Endothelial cell of umbilical vein (primary cell): ENCODE measurements at places on chromosomes 3 and 15. TPM values are rescaled to one million over a fixed set of nuclear protein-coding genes. Genes with fewer than 3 reads are reported as not detected.

- H3K4me3 ChIP-seq: no peak overlapping the region
- no peaks in the 10 kb centered on the region for H3K27me3 ChIP-seq
- no peak overlapping the region for H3K27ac ChIP-seq
- no peaks in the 10 kb centered on the region for H3K36me3 ChIP-seq
Observed at GRCh38 chr3:52026041-52026440, 30.3 kb downstream of the DUSP7 start.

GRCh38 chr3:185656321-185656840, 70.3 kb downstream of the SENP2 start:
- H3K36me3 ChIP-seq: peaks cover 40% of the 10 kb centered on the region
- DNase-seq: peak; percentile 95
- no peak overlapping the region for H3K4me3 ChIP-seq
- peaks cover 55% of the 10 kb centered on the region for H3K4me1 ChIP-seq

GRCh38 chr3:181791056-181791955, 79.6 kb downstream of the SOX2 start:
- no peaks in the 10 kb centered on the region for H3K36me3 ChIP-seq
- no peak overlapping the region for H3K27ac ChIP-seq
- DNase-seq: no peak

DNA sequence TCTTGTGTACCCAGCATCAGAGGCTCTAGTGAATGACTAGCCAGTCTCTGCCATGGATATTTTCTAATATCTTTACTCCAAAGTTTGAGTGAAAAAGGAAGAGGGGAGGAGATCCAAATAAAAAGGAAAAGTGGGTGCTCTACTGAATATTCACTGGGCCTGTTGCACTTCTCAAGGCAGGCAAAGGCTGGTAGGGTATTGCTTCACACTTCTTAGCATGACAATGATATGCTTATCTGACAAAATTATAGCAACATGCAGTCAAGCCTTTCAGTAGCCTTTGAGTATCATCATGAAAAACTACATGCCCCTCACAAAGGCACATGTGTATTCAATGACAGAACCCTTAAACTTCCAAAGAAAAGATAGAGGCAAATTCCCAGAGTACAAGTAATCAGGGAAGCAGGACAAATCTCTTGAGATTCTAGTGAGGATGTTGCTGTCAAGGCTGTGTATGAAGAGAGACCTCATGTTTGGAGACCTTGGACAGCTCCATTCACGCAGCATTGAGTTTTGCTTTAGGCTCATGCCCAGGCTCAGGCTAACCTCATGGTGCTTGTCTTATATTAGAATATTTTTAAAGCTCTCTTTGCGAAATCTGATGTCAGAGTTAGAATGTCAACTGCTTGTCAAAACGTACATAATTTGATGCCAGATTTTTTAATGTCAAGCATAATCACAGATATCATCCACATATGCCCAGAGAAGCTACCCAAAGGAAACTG, 506.9 kb downstream of the OCA2 start:
- H3K4me3 ChIP-seq: no peak overlapping the region
- no peaks in the 10 kb centered on the region for H3K27me3 ChIP-seq
- H3K4me1 ChIP-seq: no peaks in the 10 kb centered on the region
- no peaks in the 10 kb centered on the region for H3K36me3 ChIP-seq
- no peak overlapping the region for H3K27ac ChIP-seq
- DNase-seq: no peak

- H3K27ac ChIP-seq: no peak overlapping the region
- H3K4me3 ChIP-seq: no peak overlapping the region
- no peaks in the 10 kb centered on the region for H3K4me1 ChIP-seq
- H3K27me3 ChIP-seq: no peaks in the 10 kb centered on the region
Observed at GRCh38 chr15:62437753-62438152, 272.7 kb upstream of the C2CD4B start.

DNA sequence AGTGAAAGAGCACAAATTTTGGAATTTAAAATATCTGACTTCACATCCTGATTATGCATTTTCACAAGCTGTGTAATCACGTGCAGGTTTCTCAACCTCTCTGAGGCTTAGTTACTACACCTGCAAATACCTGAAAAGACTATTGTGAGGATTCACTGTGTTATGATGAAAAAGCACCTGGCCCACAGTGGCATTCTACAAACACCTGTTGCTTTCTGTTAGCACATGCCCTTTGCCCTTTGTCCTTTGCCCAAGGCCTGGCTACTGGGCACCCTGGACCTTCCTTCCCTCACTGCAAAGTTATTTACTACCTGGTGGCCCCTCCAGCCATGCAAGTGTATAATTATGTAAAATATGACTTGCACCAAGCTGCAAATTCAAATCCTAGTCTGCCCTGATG, 227.5 kb downstream of the CADPS start:
- no peak overlapping the region for H3K4me3 ChIP-seq
- no peaks in the 10 kb centered on the region for H3K36me3 ChIP-seq
- H3K27me3 ChIP-seq: no peaks in the 10 kb centered on the region

DNA sequence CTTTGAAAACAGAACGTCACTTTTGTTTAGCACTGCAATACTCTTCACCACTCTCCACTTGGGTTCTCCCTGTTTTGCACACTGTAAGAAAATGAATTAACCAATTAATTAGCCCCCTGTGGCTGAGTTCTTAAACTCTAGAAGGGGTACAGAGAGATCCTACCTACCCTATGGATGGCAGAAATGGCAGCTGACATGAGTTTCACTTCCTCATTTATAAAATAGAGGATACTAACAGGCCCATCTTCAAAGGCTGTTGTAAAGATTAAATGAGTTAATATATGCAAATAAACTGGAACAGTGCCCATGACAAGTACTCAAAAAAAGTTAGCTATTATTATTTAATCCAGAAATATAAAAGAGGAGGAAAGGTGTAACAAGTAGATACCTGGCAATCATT, 36.9 kb downstream of the SUCLG2 start:
- no peak overlapping the region for H3K4me3 ChIP-seq
- DNase-seq: no peak
- peaks cover 7% of the 10 kb centered on the region for H3K4me1 ChIP-seq
- H3K27ac ChIP-seq: no peak overlapping the region
- H3K27me3 ChIP-seq: no peaks in the 10 kb centered on the region
- H3K36me3 ChIP-seq: no peaks in the 10 kb centered on the region

- H3K4me1 ChIP-seq: no peaks in the 10 kb centered on the region
- H3K36me3 ChIP-seq: no peaks in the 10 kb centered on the region
- H3K27ac ChIP-seq: no peak overlapping the region
Observed at GRCh38 chr3:136586580-136586979, 165.6 kb downstream of the STAG1 start.

DNA sequence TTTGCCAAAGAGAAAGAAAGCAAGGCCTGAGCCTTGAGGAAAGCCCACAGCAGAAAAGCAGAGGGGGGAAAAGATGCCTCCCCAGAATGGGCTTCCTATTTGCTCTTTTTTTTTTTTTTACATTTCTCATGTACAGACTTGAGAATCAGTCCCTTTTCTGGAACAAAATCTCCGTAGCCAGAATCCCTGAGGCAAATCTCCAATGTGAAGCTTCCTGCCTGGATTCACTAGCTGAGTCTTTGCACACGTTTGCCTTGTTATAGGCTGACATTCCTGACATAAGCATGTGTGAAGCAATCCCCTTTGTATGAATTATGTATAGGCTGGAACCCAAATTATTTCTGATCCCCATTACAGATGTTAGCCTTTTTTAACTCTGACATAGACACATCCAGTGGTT, 52.2 kb upstream of the ACTL6A start:
- H3K36me3 ChIP-seq: no peaks in the 10 kb centered on the region
- no peak overlapping the region for H3K4me3 ChIP-seq
- H3K27me3 ChIP-seq: no peaks in the 10 kb centered on the region
- no peaks in the 10 kb centered on the region for H3K4me1 ChIP-seq
- H3K27ac ChIP-seq: no peak overlapping the region

DNA sequence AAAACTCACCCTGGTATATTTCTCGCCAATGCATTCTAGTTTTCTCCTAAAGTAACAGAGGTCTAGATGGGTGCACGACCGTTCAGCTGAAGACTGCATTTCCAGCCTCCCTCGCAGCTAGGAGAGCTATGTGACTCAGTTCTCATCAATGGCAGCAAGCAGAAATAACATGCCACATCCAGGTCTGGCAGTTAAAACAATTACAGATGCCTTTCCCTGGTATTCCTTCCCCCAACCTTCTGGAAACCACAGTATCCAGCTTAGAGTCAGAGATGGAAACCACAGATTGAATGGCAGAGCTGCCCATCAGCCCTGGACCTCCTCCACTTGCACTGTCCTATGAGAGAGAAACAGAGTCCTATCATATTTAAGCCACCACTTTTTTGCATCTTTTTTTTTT, 4.8 kb downstream of the HAPLN3 start:
- H3K4me1 ChIP-seq: peaks cover 12% of the 10 kb centered on the region
- no peak overlapping the region for H3K4me3 ChIP-seq
- no peak overlapping the region for H3K27ac ChIP-seq
- H3K36me3 ChIP-seq: no peaks in the 10 kb centered on the region
- no peaks in the 10 kb centered on the region for H3K27me3 ChIP-seq

DNA sequence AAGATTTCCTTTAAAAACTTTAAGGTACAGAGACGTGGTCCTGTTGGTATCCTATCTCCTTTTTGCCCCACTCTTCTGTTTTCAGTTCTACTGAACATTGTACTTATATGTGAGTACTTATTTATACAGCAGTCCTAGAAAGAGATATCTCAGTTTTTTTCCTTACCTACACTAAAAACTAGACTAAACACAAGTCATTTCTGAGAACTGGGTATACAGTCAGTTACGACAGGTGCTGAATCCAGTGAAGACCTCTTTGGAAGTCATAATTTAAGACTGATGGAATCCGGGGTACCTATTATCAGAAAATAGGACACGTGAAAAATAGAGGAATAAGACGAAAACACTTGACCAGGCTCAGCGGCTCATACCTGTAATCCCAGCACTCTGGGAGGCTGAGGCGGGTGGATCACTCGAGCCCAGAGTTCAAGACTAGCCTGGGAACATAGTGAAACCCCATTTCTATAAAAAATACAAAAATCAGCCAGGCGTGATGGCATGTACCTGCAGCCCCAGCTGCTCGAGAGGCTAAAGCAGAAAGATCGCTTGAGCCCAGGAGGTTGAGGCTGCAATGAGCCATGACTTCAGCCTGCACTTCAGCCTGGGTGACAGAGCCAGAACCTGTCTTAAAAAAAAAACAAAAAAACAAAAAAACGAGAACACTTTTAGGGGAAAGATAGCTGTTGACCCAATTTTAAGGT, 76.3 kb downstream of the KLHL25 start:
- H3K27ac ChIP-seq: no peak overlapping the region
- H3K4me3 ChIP-seq: no peak overlapping the region
- H3K4me1 ChIP-seq: no peaks in the 10 kb centered on the region
- H3K36me3 ChIP-seq: peaks cover 26% of the 10 kb centered on the region
- no peak for DNase-seq

- H3K36me3 ChIP-seq: no peaks in the 10 kb centered on the region
- no peak overlapping the region for H3K4me3 ChIP-seq
- DNase-seq: no peak
Observed at GRCh38 chr3:139774560-139775302, 97.0 kb upstream of the NMNAT3 start.

DNA sequence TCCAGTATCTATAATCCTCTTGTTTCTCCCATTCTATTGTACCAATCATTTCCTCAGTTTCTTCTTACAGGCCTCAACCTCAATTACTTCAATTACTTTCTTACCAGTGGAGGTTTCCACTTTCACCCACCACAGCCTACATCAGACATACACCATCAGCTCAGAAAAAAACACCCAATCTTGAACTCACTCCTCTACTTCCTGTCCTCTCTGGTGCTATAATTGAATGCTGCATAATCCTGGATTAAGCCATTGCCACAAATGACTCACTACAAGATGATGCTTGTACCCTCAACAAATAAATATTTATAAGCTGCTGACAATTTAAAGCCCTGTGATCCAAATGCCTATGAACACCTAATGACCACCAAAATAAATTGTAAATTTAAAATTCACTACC, 18.5 kb downstream of the RYK start:
- no peak overlapping the region for H3K4me3 ChIP-seq
- no peak overlapping the region for H3K27ac ChIP-seq
- no peaks in the 10 kb centered on the region for H3K27me3 ChIP-seq
- H3K4me1 ChIP-seq: peaks cover 3% of the 10 kb centered on the region

GRCh38 chr3:132356568-132356967, 39.4 kb downstream of the ACP3 start:
- peaks cover 5% of the 10 kb centered on the region for H3K27me3 ChIP-seq
- no peaks in the 10 kb centered on the region for H3K36me3 ChIP-seq
- no peak overlapping the region for H3K4me3 ChIP-seq
- H3K4me1 ChIP-seq: no peaks in the 10 kb centered on the region
- no peak for DNase-seq
- no peak overlapping the region for H3K27ac ChIP-seq

GRCh38 chr3:126858887-126859286, 124.0 kb upstream of the PLXNA1 start:
- peak; percentile 22 for DNase-seq
- no peaks in the 10 kb centered on the region for H3K27me3 ChIP-seq
- H3K4me3 ChIP-seq: no peak overlapping the region
- H3K27ac ChIP-seq: no peak overlapping the region
- no peaks in the 10 kb centered on the region for H3K4me1 ChIP-seq
- H3K36me3 ChIP-seq: no peaks in the 10 kb centered on the region

DNA sequence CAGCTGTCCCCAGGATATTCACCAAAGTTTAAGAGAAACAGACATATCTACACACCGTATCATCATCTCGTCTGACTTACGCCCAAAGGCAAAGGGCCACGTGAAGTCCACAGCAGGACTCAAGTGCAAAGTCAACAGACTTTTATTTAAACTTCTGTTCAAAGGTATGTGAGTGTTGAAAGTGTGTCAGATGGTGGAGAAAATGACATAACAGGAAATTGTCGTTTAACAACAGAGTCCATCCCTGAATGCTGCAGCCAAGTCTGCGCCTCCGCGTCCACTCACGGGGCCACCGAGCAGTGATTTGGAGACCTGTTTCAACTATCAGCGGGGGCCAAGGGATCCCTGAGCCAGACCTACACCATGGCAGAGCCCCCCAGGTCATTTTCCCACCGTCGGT, 165.6 kb downstream of the XXYLT1 start:
- peak overlapping the region; percentile 96 for H3K27ac ChIP-seq
- H3K36me3 ChIP-seq: peaks cover 6% of the 10 kb centered on the region
- no peak overlapping the region for H3K4me3 ChIP-seq

- no peak overlapping the region for H3K4me3 ChIP-seq
- no peaks in the 10 kb centered on the region for H3K4me1 ChIP-seq
- no peak overlapping the region for H3K27ac ChIP-seq
- no peaks in the 10 kb centered on the region for H3K27me3 ChIP-seq
Observed at GRCh38 chr15:22895465-22896190, 57.2 kb downstream of the NIPA2 start.

The ADAMTSL3 gene
- not detected in 2 replicates for total RNA-seq

The TICRR gene
- total RNA-seq: 19.4 and 20.5 TPM in 2 replicates

The RGMA gene
- total RNA-seq: 0.13 TPM in 1 of 2 replicates, not detected in the other

The DLEC1 gene
- not detected in 2 replicates for total RNA-seq

The SAMMSON gene
- not detected in 2 replicates for total RNA-seq
